ENCODE measurements at places on chromosomes 4 and X. TPM values are rescaled to one million over a fixed set of nuclear protein-coding genes. Genes with fewer than 3 reads are reported as not detected.

GRCh38 chr4:110165382-110166286, 32.8 kb downstream of the ELOVL6 start:
- DNase-seq: no peak

DNA sequence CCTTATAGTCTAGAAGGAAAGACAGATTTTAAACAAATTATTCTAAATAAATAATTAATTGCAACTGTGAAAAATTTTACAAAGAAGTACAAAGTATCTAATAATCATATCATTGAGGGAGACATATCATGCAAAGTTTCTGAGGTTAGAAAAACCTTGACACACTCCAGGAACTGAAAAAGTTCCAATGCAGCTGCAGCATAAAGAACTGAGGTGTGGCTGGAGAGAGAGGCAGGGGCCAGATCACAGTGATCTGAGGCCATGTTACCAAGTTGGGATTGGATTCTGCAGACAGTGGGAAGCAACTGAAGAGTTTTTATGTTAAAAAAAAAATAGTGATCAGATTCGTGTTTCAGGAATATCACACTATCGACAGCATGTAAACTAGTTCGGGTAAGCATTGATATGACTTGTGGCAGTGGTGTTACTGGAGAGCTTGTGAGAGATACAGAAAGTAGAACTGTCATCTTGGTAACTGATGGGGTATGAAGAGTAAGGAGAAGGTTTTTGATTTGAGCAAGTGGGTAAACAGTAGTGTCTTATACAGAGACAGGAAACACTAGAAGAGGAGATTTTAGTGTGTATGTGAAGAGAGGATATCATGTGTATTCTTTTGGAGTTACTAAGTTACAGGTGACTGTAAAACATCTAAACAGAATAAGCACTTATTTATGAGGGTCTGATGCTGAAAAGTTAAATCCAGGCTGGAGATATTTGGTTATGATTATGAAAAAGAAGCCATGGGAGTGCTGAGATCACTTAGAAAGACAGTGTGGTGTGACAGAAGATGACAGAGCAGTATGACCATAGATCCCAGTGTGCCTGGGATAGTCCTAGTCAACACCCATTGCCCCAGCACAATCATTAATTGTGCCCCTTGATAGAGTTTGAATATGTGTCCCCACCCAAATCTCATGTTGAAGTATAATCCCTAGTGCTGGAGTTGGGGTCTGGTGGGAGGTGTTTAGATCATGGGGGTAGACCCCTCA, 15.6 kb upstream of the SPRY1 start:
- no peak for DNase-seq

- no peak for DNase-seq
Observed at GRCh38 chrX:155056471-155056870, 14.5 kb downstream of the CMC4 start.

- no peak for DNase-seq
Observed at GRCh38 chr4:169335331-169335730, 64.6 kb upstream of the SH3RF1 start.

DNA sequence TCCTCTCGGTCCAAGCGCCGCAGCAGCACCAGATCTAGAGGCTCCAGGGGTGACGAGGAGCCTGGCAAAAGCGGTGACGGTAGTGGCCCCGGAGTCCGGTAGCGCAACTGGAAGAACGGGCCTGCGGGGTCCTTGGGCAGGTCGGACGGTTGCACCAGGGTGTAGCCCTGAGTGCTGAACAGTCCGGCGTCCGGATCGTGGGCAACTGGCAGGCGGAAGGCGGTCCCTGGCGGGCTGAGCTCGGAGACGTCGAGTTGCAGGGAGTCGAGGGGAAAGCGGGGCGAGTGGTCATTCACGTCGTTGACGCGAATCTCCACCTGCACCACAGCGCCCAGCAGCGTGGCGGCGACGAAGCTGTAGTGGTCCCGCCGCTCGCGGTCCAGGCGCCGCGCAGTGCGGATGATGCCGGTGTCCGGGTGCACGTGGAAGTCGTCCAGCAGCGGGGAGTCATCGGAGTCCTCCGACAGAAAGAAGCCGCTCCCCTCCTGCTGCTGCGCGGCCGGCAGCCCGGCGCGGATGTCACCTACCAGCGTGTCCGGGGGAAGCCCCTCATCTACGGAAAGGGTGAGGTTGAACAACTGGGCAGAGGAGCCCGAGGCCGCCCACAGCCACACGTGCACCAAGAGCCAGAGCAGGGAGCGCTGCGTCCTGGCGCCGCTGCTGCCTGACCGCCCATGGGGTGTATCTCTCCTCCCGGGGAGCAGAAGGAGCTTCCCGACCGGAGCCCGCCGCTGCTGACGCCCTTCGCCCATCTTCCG, 837 bp downstream of the DCHS2 start:
- no peak for DNase-seq

GRCh38 chrX:135890087-135890585, 3.1 kb downstream of the CT45A10 start:
- no peak for DNase-seq

DNA sequence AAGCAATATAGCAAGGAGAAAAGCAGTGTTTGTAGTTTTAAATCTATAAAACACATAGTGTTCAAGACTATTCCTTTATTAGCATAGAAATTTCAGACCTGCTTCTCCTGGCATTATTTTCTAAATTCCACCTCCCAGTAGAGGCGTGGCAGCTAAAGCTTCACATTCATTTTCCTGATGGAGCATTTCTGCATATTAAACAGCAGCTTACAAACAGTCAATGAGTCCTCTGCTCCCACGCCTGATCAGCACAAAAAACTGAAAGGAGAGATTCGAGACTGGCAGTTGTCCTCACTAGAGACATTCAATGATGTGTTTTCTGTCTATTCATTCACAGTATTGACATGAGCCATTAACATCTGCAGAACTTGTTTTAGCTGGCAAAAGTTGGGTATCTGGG, 61.4 kb downstream of the SHISA3 start:
- no peak for DNase-seq

GRCh38 chr4:6348408-6348807, 78.8 kb downstream of the WFS1 start:
- DNase-seq: no peak

DCAF12L2 gene
- total RNA-seq: not detected

CDKL5 gene
- total RNA-seq: 10.7 TPM

DNA sequence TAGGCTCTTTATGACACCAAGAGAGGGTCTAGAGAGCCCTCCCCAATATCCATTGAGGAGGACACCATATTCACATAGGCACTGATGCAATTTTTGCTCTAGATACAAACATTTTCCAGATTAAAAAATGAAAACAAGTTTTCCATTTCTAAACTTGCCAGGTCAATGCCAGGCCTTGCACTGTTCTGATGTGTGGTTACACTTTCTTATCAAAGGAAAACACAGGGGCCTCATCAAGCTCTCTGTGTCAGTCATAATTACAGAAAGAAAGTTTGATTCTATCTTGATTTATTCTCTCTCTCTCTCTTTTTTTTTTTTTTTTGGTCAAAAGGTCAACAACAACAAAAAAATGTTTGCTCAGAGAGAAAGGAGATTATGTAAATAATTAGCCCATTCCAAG, 80.2 kb upstream of the ACSL4 start:
- no peak for DNase-seq

DNA sequence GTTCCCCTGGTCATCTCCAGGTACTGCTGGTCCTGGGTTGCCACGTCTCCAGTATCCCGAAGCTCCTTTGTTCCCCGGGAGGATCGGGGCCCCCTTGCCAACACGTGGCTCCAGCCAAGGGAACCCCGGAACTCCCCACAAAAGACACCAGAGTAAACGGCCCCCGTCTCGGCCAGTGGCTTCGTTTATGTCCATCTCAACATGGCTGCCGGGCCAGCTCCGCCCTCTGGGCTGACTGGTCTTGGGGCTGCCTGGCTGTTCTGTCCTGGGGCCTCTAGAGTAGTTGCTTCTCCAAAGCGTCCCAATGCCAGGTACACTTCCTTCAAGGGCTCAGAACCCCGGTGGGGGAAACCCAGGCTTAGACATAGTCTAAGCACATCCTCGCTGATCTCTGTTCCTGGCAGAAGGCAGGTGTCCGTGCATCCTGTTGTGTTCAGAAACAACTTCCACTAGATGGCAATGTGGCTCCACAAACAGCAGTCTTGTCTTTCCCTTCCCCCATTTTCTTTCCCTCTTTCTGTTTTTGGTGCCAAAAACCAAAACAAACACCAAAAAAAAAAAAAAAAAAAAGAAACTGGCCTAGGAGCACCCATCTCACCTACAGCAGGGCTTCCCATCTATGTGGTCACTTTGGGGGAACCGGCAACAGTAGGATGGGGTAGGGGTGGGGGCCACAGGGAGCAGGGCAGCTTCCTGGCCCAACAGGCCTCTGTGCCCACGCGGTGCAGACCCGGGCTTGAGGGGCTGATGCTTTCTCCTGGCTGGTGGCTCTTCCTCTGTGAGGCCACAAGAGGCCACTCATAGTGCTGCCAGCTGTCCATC, 35.3 kb downstream of the NBDY start:
- DNase-seq: peak; percentile 80

GRCh38 chr4:107631560-107631959, 88.5 kb downstream of the PAPSS1 start:
- no peak for DNase-seq

DNA sequence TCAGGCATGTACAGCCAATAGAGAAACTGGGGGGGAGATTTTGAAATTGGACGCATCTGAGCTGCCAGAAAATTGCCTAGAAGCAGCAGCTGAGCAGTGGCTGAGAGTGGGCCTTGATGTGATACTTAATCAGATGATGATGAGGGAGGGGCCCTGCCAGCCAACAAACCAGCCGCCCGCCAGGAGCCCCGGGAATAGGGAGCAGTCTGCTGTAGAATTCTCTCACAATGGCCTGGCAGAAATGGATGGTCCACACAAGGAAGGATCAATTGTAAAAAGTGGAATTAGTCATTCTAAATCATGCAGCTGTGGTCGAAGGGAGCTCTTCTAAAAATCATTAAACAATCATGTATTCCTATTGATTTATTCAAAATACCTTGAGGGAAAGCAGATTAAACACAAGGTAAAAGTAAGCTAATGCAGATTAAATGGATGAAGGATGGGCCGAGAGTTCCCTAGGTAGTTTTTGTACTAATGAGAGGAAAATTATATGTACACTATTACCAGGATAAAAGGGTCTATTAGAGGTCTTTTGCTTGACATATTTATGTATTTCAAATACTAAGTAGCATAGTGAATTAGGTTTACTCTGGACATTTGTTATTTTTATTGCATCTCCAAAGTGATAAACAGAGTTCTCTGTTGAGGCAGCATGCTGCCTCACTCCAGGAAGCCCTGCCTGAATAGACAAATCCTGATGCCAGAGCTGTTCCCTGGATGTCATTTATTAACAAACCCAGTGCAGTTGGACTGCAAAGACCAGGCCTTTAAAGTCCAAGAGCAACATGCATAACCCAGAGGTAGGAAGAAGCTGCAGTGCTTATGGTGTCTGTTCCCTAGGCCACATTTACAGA, 91.3 kb downstream of the NKX6-1 start:
- no peak for DNase-seq

- DNase-seq: no peak
Observed at GRCh38 chr4:169628579-169628978, 8.2 kb downstream of the CLCN3 start.

- DNase-seq: no peak
Observed at GRCh38 chr4:87240341-87240740, 19.9 kb upstream of the KLHL8 start.

DNA sequence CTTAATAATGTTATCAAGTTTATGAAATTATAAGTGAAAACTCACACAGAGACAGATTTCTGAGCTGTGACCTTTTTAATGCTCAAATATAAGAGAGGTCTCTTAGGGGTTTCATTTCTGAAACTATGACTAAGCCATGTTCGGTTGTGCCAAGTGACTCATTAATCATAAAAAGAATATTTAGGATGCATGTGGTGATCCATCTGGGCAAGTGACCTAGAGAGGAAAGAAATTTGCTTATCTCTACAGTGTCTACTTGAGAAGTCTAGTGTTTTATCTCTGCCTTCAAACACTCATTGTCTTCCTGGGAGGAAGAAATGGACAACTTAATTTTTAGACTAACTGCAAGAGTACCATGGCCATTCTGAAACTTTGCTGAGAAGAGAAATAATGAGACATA, 545.3 kb upstream of the GRID2 start:
- DNase-seq: no peak

SYP gene
- total RNA-seq: 1.2 TPM

DNA sequence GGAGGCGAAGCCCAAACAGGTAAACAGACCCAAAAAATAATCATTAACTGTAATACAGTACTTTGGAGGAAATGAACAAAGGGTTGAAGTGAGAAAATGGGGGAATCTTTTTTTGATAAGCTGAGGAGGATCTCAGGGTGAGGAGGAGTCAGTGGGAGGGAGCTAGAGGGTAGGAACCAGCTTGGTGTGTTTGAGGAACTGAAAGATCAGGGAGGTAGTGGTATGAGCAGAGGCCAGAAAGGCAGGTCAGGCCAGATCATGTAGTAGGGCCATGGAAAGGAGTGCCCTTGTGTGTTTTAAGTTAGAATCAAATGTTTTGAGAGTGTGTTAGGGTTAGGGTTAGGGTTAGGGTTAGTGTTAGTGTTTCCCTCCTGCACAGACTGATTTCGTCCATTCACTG, 48.8 kb downstream of the PPP2R2C start:
- no peak for DNase-seq

DNA sequence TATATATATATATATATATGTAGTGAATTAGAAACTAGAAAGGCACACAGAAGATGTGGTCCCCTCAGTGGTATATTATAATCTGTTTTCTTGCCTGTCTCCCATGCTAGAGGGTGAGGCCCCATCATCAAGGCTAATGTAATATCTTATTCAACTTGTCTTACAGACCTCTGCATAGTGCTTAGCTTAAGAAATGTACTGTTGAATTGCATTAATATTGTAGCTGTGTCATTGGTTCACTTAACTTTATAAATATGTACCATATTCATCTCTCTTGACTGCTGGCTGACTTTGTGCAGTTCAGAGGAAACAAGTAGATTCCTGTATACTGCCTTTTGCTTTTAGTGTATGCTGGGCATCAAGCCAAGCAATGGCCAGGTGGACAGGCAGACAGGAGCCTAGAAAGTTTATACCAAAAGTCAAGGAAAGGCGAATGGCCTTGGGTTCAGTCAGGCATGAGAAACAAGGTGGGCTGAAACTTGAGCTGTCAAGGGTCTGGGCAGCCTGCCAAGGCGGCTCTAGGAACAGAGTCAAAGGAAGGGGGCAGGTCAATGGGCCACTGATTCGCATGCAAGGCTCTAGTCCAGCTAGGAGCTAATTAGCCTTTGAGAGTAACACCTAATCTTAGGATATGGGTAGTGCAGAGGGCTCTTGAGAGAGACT, 78.8 kb upstream of the LEF1 start:
- no peak for DNase-seq

DNA sequence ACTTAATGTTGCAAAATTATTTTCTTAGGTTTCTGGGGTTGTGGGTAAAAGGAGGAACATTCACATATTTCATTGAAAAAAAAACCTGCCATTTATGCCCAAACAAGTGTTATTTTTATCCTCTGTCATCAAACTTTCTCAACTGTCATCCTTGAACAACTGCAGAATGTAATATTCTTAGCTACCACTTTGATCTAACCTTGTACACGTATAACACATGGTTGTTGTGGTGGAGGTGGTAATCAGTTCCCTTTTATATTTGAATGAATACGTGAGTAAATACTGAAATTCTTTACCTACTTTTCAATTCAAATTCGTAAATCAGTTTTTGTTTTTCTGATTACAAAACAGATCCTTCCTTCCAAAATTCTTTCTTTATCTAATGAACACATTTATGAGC, 3.8 kb upstream of the AMMECR1 start:
- no peak for DNase-seq

- no peak for DNase-seq
Observed at GRCh38 chr4:139973015-139973414, 181.0 kb downstream of the MAML3 start.

GRCh38 chrX:30713061-30713525, 59.9 kb downstream of the GK start:
- no peak for DNase-seq
